Left hindlimb (tissue), 1 donor: ENCODE measurements at places on chromosomes 3 and 15.
A peak's percentile ranks its signal among the peaks of the same experiment; 100 is the strongest.

DNA sequence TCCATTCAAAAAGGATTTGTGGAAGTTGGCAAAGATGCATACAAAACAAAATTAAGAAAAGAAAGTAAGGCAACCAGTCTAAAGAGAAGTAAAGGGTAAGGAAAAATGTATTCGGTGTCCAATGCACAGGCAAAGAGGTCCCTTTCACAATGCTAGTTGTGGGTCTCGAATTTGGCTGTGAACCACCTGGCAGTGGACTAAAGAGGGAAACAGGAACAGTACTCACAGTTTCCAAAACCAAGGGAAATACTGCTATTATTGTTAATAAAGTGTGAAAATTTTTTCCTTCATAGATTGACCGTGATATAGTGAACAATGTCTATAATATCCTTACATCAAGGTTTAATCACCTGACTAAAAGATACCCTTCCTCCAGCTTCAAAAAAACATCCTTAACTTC is 57.9 kb downstream of the TNIK start:
- no peak for DNase-seq

DNA sequence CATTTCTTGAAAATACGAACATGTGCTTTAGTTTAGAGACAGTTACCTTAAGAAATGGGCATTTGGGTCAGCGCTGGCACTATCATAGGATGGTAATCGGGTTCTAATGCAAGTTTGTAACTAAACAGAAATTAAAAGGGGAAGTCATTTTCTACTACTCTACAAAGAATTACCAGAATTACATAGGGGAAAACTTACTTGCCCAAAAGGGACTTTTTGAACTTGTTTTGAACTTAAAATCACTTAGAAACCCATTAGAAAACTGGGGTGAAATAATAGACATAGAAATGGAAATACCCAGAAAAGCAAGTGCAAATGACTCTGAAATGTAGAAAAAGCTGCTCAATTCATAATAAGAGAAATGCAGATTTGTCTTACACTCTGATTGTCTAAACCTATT is 44.9 kb downstream of the SPATA16 start:
- no peak for DNase-seq

- DNase-seq = no peak
Observed at GRCh38 chr3:150411976-150412375, 3.9 kb downstream of the TSC22D2 start.

GRCh38 chr3:50415061-50415460 is 55.7 kb upstream of the TMEM115 start:
- no peak for DNase-seq

- no peak for DNase-seq
Observed at GRCh38 chr3:14130230-14130629, 5.4 kb downstream of the TMEM43 start.

DNA sequence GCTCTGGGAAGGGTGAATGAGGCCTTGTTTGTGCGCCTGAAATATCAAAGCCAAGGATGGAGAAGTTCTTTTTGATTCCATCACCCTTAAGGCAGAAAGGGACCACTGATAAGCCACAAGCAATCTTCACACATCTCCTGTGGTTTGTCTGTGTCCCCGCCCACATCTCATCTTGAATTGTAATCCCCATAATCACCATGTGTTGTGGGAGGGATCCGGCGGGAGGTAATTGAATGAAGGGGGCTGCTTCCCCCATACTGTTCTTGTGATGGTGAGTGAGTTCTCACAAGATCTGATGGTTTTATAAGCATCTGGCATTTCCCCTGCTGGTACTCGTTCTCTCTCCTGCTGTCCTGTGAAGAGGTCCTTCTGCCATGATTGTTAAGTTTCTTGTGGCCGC is 329.6 kb upstream of the RGMA start:
- DNase-seq = no peak

- no peak for DNase-seq
Observed at GRCh38 chr3:80252113-80252512, 484.3 kb upstream of the ROBO1 start.

GRCh38 chr15:65211482-65211982 is 259 bp upstream of the CILP start:
- peak; percentile 82 for DNase-seq

DNA sequence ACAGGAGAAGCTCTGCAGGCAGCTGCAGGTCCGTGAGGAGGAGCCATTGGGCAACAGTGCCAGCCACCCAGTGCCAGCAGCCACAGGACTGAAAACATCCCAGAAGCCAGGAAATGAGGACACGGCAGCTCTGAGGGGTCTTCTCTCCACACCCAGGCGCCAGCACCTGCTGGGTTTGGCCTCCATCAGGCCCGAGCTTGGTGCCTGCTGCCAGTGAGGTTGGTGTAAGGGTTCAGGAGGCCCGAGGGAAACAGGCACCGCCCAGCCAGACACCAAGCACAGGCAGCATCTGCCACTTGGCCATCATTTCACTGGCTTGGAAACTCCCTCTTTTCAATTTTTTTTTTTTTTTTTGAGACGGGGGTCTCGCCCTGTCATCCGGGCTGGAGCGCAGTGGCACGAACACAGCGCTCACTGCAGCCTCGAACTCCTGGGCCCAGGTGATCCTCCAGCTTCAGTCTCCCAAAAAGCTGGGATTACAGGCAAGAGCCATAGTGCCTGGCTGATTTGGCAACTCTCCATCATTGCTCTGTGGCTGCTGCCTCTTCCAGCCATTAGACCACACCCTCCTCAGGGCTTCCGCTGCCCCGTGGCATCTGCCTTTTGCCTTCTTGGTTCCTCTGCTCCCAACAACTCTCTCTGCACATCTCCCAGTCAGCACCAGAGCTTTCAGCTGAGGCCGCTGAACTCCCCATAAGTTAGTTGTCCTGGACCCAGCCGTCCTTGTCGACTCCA is 1.5 kb upstream of the ITIH3 start:
- no peak for DNase-seq

DNA sequence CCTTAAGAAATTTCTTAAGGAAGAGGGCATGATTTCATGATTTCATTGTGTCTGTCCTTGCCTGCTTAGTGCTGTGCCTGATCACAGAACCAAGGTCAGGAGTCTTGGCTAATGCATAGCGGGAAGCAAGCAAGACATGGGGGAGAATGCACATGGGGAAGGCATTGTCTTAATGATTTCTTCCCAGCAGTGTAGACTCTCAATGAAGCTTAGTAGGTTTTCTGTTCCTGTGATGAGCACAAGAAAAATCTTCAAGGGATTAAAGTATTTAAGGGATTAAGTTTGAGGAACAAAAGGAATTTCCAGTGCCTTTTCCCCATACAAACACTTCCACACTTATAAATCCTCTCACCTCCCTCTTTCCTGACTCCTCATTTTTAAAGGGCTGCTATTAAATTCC is 46.9 kb upstream of the SEMA6D start:
- no peak for DNase-seq

GRCh38 chr15:100733101-100733842 is 130.9 kb downstream of the ASB7 start:
- peak; percentile 61 for DNase-seq

GRCh38 chr3:151356794-151357462 is 27.6 kb upstream of the P2RY13 start:
- no peak for DNase-seq

- DNase-seq = no peak
Observed at GRCh38 chr3:55191911-55192775, 264.3 kb upstream of the LRTM1 start.

GRCh38 chr3:149199474-149199873 is 22.2 kb downstream of the CP start:
- no peak for DNase-seq
